ENCODE measurements at places on chromosomes 2 and 18. TPM values are rescaled to one million over a fixed set of nuclear protein-coding genes. Genes with fewer than 3 reads are reported as not detected.

Gene SULT1C4
- total RNA-seq: 0.69 TPM

GRCh38 chr2:144479659-144480058 is 40.3 kb downstream of the ZEB2 start:
- DNase-seq: no peak

- no peak for DNase-seq
Measured at GRCh38 chr2:207385076-207385475, 144.7 kb upstream of the CREB1 start.

GRCh38 chr2:144407262-144407661 is 112.7 kb downstream of the ZEB2 start:
- no peak for DNase-seq

DNA sequence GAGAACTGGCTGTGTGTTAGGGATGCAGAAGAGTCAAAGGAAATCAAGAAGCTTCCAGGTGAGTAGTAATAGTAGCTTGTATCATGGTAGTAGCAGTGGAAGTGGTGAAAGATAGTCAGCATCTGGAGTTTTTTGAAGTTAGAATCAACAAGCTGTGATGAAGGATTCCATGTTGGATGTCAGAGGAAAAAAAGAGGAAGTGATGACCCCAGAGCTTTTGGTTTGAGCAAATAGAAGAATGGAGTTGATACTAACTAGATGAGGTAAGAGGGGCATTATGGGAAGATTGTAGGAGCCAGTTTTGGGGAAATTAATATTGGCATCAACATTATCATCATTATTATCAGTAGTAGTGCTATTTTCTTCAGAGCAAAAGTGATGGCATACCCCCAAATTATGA is 542.2 kb downstream of the XIRP2 start:
- DNase-seq: no peak

DNA sequence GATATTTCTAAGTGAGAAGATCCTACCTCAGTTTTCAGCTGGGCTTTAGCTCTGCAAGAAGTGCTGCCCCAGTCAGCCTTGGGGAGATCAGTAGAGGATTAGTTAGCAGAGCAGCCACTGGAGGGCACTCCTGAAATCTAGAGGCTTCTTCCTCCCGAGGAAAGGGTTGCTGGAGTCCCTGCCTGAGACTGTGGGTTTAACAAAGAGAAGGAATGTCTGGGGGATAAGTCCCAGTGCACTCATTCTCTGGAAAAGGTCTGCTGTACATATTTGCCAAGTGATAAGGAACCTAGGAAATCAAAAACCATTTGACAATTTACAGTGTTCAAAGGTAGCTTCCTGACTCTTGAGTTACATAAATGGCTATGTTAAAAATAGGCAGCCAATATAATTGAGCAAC is 207.2 kb downstream of the SLC8A1 start:
- no peak for DNase-seq

DNA sequence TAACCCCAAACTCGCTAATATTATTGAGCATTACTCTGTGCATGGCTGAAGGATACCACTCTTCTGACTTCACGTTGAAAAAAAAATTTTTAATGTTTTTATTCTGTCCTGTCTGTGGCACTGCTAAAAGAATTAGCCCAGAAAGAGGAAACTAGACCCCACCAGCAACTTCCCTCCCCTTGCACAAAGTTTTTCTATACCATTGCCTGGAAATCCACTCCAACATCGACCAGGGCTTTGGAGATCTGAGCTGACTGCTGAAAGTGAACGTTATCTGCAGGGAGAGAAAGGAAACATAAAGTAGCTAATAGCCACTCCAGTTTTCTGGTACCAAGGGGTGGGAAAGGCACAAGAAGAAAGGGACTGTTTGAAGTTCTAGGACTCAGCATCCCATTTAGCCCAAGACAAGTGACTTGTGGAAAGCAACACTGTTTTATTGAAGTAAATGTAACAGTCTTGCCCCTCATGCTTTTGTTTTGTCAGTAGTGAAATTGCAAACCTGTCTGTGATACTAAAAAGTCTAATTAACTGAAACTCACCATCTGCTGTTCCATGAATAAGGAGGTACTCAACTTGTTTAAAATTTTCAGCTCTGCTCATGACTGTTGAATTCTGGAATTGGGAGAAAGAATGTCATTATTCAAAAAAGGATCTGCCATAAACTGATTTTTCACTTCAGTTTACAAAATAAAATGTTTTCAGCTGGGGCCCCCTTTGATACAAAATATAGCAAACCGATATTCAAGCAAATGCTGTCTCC is 79.1 kb downstream of the DPP4 start:
- no peak for DNase-seq

GRCh38 chr2:209633911-209634310 is 137.7 kb upstream of the UNC80 start:
- no peak for DNase-seq

Gene REG3A
- total RNA-seq: 2,601 TPM

GRCh38 chr2:92074549-92074898 is 2796.7 kb upstream of the TEKT4 start:
- no peak for DNase-seq

Gene VSNL1
- 0.28 TPM for total RNA-seq

GRCh38 chr18:9933865-9934264 is 20.0 kb downstream of the VAPA start:
- DNase-seq: no peak

Gene SLC66A3
- total RNA-seq: 26.5 TPM

All from pancreas (tissue), 10 donors.